ENCODE measurements at places on chromosomes 3 and 15. TPM values are rescaled to one million over a fixed set of nuclear protein-coding genes. Genes with fewer than 3 reads are reported as not detected.

The GHRL gene
- not detected for total RNA-seq

The IQCB1 gene
- total RNA-seq, result 14.8 TPM

The CD96 gene
- total RNA-seq, result 0.20 TPM

The TRPM1 gene
- total RNA-seq, result not detected

The CLDN18 gene
- total RNA-seq, result not detected

The ZPLD1 gene
- not detected for total RNA-seq

The PYGO1 gene
- total RNA-seq, result 3.9 TPM

The OR5K2 gene
- total RNA-seq, result not detected

GRCh38 chr15:52308446-52309153 lies 13.0 kb upstream of the MYO5C start:
- no peak for DNase-seq

DNA sequence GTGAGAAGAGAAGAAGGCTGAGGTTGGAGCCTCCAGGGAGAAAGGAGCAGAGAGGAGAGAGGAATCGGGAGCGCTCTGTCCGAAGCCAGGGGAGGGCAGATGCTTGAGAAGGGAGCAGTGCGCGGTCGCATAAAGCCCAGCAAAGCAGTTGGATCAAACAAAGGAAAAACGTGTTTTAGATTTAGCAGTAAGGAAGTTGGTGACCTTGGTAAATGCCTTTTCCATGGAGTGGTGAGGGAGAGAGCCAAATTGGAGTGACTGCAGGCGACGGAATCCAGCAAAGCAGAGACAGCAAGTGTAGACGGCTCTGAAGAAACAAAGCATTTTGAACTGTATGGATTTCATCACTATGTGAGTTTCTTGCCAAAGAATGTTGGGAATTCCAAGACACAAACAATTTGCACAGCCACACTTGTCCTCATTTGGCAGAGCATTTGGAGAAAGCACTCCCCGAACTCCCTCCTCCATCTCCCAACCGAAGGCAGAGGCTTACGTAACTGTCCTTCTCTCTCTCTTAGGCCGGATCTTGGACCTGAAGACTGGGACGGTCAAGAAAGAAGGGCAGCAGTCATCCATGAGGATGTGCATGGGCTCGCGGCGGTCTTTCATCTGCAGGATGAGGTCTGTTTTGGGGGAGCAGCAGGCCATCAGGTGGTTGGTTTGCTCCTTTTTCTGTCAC lies 103.6 kb downstream of the ARNT2 start:
- DNase-seq, result no peak

DNA sequence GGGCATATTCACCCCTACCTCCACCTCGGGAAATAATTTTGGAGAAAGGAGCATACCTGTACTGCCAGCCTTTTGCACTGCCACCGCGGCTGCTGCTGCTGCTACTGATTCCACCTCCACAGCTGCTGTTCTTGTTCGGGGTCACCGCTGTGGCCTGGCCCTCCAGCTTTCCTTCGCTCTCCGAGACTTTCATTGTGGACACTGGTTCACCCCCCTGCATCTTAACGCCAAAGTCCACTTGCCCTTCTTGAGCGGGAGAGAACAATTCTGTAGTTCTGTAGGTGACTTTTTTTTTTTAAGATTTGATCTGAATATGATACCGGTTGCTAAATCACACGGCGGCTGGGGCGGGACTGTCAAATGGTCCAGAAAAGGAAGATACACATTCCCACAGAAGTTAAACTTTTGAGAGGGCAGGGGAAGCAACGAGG lies 701 bp downstream of the OSBPL11 start:
- DNase-seq, result peak; percentile 42

DNA sequence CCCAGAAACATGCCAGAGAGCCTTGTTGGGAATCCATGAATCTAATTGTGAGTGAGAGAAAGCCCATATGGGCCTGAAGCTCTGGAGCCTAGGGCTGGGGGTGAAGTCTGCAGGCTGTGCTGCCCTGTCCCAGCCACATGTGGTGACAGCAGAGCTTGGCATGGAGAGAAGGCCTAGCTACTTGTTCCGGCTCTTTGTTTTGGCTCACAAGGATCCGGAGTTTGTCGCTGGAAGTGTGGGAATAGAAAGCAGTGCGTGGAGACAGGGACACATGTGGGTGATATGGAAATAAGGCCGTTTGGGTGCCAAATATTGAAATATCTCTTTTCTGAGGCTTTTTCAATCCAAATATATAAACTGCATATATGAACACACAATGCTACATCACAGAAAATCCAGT lies 78.2 kb downstream of the CLSTN2 start:
- no peak for DNase-seq

DNA sequence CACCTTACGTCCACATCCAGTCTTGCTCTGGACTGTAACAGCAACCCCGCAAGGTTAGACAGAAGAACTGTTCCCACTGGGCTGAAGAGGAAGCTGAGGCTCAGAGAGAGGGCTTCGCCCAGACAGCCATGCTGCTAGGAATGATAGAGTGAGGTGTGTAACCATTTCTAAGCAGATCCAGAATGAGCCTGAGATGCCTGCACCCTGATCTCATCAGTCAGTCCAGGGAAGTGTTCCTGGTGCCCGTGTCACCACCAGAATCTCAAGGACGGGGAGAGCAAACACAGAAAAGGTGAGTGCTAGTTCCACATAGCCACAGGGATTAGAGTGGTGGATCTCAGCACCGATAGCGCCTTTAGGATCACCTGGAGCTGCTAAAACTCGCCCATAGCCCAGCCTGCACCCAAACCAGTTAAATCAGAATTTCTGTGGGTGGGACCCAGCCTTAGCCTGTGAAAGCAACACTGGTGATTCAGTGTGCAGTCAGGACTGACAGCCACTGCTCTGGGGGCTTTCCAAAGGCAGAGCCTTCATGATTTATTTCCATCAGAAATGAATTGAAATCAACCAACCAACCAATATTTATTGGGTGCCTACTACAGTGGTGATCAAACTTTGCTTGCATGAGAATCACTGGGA lies 12.3 kb downstream of the ISLR start:
- no peak for DNase-seq

GRCh38 chr3:157139938-157140534 lies 19.9 kb downstream of the CCNL1 start:
- no peak for DNase-seq

GRCh38 chr3:34073111-34073510 lies 274.7 kb downstream of the PDCD6IP start:
- DNase-seq, result no peak

DNA sequence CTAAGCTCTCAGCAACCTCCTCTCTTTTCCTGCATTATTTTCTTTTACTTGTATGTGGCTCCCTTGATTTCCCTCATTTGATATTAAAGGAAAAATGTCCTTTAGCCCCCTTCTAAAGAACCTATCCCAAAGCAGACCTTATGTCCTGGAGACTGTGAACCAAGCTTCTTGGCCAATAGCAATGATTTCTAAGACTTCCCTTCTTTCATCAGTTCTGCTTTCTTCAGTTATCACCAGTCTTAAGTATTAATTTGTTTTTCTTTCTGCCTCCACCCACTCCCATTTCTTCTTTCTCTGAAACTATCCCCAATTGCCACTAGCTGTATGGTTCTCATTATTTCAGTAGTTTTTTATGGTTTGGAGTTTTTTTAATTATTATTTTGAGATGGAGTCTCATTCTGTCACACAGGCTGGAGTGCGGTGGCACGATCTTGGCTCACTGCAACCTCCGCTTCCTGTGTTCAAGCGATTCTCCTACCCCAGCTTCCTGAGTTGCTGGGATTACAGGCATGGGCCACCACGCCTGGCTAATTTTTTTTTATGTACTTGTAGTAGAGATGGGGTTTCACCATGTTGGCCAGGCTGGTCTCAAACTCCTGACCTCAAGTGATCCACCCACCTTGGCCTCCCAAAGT lies 12.1 kb downstream of the TMOD3 start:
- no peak for DNase-seq

GRCh38 chr15:60390871-60391501 lies 6.8 kb downstream of the ANXA2 start:
- DNase-seq, result peak; percentile 65

DNA sequence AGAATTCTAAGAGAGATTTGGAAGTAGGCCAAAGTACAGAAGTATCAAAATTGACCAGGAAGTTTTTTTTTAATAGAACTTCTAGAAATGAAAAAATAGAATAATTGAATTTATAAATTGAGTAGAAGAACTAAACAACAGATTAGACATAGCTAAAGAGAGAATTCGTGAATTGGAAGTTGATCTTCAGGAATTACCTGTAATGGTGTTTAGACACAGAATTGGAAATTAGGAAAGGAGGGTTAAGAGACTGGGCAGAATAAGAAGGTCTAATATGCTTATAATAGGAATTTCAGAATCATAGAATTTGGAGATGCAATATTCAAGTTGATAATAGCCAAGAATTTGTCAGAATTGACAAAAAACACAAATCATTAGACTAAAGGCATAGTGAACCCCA lies 16.2 kb downstream of the ACVR2B start:
- DNase-seq, result no peak

DNA sequence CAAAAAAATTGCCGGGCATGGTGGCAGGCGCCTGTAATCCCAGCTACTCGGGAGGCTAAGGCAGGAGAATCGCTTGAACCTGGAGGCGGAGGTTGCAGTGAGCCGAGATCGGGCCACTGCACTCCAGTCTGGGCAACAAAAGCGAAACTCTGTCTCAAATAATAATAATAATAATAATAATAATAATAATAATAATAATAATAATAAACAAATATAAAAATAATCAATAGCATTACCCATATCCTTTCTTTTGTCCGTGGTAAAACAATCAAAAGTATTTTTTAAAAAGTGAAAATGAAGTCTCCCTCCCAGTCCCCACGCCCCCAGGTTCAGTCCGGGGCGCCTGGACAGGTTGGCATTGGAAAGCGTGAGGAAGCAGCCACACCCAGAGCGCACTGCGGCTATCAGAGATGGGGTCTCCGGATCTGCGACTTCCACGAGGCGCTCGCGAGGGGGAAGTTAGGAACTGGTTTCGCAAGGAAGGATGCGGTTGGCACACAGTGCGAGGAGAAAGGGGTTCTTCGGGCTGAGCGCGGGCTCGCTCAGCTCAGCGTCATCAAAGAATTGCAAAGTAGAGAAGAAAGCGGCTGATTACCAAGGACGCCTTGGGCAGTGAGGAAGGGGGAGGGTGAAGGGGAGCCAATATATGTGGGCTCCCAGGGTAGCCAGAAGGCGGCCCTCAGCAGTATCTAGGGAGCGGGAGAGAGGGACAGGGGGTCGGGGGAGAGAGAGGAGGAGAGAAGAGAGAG lies 69.5 kb upstream of the EPHB3 start:
- no peak for DNase-seq

- no peak for DNase-seq
Measured at GRCh38 chr3:140081887-140082286, 146.9 kb downstream of the CLSTN2 start.

DNA sequence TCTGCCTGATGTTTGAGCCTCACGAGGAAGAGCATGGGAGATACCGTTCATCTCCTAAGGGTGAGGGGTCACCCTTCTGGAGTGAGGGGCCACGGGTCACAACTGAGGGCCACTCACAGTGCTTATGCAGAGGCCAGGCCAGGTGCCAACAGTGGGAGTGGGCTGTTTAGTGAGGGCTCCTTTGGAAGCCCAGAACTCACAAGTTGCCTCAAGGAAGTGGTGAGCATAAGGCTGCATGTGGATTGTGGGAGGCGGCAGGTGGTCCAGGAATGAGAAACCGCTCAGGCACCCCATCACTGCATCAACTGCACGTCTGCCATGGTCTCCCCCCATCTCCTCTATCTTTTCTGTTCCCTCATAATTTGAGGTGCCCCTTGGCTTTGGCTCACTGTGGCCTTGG lies 26.5 kb downstream of the SPSB4 start:
- DNase-seq, result no peak

- peak; percentile 34 for DNase-seq
Measured at GRCh38 chr15:60005352-60006202, 1.5 kb downstream of the FOXB1 start.

DNA sequence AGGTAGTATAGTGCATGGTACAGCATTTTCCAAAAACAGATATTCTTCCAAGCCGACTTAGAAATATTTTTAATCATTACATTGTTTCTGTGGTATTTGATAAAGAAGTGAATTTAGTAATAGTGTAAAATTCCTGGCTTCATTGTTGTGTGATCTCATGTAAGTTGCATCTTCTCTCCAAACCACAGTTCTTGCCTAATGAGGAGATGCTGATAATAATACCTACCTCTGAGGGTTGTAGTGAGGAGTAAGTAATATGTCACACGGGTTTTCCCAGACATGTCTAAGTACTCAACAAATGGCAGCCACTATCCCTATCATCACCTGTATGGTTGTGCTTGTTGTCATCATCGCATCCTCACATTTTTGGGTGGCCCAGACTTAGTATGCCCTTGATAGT lies 167.3 kb downstream of the SLCO3A1 start:
- DNase-seq, result no peak

- DNase-seq, result no peak
Measured at GRCh38 chr3:191397771-191398170, 63.2 kb upstream of the PYDC2 start.

GRCh38 chr3:53845881-53846133 lies 412 bp downstream of the CHDH start:
- no peak for DNase-seq

GRCh38 chr3:188139466-188139865 lies 14.5 kb upstream of the LPP start:
- no peak for DNase-seq

GRCh38 chr3:36298188-36298587 lies 82.1 kb upstream of the STAC start:
- DNase-seq, result no peak

DNA sequence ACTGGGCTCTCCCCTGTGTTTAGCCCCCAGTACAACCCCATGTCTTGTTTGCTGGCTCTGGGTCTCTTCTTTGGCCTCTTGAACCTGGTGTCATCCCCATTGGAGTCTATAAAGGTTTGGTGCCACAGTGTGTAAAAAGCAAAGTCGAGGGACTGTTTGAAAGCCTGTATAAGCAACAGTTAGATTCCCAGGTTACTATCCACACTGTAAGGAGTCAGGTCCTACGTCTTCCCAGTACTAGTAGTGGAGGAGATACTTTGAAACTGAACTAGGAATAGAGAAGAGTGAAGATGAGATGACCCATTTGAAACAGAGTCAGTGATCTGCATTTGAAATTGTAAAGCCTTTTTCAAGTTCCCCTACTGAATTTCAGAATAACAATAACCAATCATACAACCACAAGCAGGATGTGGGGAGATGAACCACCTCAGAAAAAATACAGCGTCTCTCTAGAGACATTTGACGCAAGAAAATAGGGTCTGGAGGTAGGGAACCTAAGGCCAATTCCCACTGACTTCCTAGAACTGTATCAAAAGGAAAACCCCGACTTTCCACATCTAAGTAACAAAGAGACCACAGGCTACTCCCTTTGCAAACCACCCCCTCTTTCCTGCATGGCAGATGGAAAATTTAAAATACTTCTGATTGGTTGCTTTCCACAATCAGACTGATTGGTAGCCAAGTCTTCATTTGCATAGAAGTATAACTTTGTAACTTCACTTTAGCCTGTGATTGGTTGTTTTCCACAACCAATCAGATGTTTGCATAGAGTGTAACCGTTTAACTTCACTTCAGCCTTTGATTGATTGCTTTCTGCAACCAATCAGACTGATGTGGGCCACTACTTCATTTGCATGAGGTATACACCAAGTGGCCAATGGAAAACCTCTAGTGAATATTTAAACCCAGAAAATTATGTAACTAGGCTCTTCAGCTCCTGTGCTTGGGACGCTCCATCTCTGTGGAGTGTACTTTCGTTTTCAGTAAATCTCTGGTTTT lies 49.9 kb upstream of the NEDD4 start:
- no peak for DNase-seq

GRCh38 chr15:68326711-68327354 lies 49.3 kb downstream of the FEM1B start:
- no peak for DNase-seq

GRCh38 chr3:35965908-35966307 lies 326.6 kb downstream of the ARPP21 start:
- DNase-seq, result peak; percentile 43

GRCh38 chr3:169497567-169498257 lies 165.8 kb downstream of the MECOM start:
- peak; percentile 99 for DNase-seq
